ENCODE measurements at places on chromosomes 5 and 9. TPM values are rescaled to one million over a fixed set of nuclear protein-coding genes. Genes with fewer than 3 reads are reported as not detected.

Gene PCDHGB6
- total RNA-seq, result 11.9 TPM

DNA sequence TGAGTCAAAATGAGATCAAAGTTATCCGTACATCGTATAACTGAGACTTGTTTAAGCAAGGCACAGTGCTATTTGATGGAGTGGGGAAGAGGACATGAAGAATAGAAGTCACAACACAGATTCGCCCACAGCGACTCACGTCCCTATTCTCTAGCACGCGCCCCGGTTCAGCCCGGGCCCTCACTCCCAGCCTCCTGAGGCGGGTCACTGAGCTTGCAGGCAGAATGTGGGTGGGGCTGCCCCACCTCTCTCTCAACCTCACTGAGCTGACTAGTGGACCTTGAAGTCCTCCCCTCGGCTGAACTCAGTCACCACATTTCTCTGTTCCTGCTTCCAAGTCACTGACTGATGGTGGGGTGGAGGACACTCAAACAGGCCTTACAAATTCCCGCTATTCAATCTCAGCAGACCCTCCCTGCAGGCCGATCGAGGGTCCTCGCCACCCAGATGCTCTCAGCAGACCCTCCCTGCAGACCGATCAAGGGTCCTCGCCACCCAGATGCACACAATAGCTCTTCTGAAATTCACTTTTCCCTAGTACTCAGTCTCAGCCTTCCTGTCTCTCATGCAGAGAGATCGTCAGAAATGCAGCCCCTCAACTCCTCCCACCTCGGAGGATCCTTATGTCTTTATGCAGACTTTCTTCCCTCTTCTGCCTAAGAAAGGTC lies 12.9 kb downstream of the GLDC start:
- DNase-seq, result no peak

Gene SLC36A2
- total RNA-seq, result not detected

Gene LTC4S
- total RNA-seq, result 12.8 TPM

DNA sequence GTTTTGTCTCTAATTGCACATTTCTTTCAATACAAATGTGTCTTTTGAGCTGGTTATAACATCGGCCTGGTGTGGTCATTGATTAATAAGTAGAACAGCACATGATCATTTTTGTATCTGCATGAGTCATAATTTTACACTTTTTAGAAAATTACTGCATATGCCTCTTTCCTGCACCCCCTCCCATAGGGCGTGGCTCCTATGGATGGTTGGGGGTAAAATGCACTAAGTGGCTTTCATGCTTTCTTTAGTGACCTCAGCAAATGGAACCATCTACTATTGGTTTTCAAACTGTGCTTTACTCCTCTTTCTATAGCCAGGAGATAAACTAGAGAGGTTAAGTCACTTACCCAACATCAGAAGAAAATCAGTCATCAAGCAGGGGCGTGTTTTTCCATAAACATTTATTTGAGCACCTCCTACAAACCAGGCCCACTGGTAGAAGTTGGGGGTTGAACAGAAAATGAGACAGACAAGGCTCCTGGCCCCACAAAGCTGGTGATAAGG lies 3.8 kb downstream of the ANXA6 start:
- no peak for DNase-seq

DNA sequence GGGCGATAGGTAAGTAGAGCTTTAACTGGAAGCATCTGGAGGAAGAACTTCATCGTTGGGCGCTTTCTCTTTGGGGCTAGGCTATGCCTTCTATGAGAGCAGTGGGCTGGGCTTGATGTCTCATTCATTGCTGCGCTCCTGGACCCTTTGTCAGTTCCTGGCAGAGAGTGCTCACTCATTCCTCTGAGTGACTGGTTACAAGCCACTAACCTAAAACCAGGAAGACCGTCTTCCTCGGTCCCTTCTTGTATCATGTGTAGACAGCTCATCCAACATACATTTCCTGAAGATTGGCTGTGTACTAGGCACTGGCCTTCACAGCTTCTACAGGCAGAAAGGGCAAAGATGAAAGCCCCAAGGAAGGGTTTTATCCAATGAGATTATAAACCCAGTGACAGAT lies 6.4 kb downstream of the SWI5 start:
- no peak for DNase-seq

Gene LCN10
- 3.3 TPM for total RNA-seq

- no peak for DNase-seq
Observed at GRCh38 chr5:172095368-172096206, 89.1 kb upstream of the FBXW11 start.

DNA sequence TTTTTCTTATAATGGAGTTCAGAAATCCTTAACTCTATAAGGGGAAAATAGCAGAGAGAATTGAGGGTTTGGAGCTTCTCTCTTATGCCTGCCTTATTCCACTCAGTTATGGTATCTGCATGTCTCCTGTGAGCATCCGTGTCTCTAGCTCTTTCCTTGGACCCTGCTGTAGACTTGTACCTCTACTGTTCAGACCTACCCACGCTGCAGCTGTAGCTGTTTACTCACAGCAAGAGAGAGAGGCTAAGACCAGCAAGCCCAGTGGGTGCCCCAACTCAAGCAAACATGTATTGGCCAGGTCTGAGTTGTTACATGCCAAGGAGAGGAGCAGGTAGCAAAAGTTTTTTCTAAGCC lies 7.1 kb upstream of the PCSK1 start:
- no peak for DNase-seq

GRCh38 chr9:19087106-19088000 lies 15.4 kb downstream of the HAUS6 start:
- no peak for DNase-seq

GRCh38 chr5:159782197-159782994 lies 133.9 kb upstream of the ADRA1B start:
- no peak for DNase-seq

- no peak for DNase-seq
Observed at GRCh38 chr9:21964925-21965385, 29.2 kb downstream of the CDKN2A start.

Gene SKP2
- total RNA-seq, result 3.7 TPM

GRCh38 chr5:132087176-132087575 lies 13.6 kb downstream of the CSF2 start:
- DNase-seq, result no peak

DNA sequence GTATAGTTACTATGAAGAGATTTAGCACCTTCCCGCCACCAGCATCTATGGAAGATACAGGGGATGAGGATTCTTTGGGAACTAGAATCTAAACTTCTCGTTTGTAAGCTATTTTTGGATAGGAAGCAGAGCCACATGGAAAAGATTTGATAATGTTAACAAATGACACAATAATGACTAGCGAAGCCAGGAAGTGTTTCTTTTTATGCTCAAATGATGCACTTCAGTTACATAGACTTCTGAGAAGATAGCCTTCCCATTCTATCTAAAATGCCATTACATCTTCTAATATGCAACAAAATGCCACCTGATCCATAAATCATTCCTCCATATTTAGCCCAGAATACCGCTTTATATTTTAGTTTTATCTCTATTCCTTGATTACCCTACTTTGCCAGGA lies 17.0 kb upstream of the TNC start:
- DNase-seq, result no peak

DNA sequence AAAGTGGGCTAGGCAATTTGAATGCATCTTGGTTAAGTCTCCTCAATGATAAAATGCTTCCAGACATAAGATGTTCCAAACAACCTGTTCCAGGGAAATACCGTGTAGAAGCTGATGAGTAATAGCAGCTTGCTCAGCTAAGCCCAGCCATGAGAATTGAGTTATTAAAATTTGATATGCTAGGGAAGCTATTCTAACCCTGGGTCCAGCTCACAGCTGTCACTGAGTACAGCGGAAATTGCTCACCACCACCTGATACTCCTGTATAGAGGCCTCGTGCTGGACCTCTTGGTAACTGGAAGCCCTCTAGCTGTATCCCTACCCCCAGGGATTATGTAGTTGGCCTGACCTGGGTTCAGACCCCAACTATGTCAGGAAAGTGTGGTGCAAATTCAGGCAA lies 521.3 kb upstream of the TRPC7 start:
- DNase-seq, result no peak

All from cardiac septum (tissue), 1 donor.